ENCODE measurements at places on chromosomes 1 and 21.

GRCh38 chr21:8992731-8993174, 1528.6 kb upstream of the TPTE start:
- DNase-seq: no peak

DNA sequence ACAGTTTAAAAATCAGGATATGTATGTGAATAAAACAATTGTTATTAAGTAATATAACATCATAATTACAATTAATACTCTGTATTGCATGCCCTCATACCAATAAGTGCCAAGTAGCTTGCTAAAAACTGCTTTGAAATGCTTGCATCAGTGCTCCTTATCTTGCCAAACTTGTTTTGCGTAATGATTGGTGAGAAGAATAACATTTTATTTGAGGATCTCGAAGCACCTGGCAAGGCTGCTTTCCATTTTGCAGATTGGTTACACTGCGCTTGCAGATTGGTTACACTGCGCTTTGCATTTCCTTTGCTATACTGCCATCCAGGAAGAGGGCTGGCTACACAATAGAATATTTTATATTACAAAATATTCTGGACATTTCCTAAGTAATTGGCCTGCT, 1.7 kb upstream of the PBX1 start:
- no peak for DNase-seq

GRCh38 chr1:36238433-36238832, 14.2 kb downstream of the THRAP3 start:
- DNase-seq: no peak

DNA sequence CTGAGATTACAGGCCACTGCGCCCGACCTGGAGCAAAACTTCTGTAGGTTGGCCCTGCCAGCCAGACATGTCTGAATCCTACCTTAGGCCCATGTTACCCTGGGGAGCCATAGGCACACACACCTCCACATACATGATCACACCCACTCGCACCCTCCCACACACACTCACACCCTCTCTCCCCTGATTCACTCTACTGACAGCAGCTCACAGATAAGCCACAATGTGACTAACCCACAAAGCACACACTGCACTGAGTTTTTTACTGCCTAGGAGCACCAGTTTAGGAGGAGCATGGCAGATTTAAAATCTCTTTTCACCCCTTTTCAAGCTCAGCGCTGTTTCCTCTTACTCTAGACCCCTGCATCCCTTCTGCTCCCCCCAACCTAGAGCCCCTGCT, 41.7 kb downstream of the SLC30A1 start:
- DNase-seq: no peak

- DNase-seq: no peak
Observed at GRCh38 chr1:189185097-189185496, 1292.6 kb downstream of the BRINP3 start.

DNA sequence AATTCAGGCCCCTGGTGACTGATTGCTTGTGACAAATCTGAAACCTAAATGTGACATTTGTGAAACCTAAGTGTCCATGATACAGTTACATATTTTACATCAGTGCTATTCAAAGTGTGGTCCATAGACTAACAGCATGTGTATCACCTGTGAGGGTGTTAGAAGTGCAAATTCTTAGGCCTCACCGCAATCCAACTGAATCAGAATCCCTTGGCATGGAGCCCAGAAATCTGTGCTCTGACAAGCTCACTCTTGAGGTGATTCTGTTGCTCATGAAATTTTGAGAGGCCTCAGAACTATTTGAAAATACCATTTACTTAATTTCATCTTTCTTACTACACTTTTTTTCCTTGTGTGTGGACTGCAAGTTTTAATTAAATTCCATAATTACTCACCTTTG, 587.9 kb downstream of the ADGRL2 start:
- no peak for DNase-seq

GRCh38 chr1:28370239-28371009, 884 bp downstream of the PHACTR4 start:
- no peak for DNase-seq

- no peak for DNase-seq
Observed at GRCh38 chr1:110607536-110608230, 1.5 kb upstream of the KCNA2 start.

GRCh38 chr1:224517171-224517570, 82.6 kb upstream of the WDR26 start:
- no peak for DNase-seq

DNA sequence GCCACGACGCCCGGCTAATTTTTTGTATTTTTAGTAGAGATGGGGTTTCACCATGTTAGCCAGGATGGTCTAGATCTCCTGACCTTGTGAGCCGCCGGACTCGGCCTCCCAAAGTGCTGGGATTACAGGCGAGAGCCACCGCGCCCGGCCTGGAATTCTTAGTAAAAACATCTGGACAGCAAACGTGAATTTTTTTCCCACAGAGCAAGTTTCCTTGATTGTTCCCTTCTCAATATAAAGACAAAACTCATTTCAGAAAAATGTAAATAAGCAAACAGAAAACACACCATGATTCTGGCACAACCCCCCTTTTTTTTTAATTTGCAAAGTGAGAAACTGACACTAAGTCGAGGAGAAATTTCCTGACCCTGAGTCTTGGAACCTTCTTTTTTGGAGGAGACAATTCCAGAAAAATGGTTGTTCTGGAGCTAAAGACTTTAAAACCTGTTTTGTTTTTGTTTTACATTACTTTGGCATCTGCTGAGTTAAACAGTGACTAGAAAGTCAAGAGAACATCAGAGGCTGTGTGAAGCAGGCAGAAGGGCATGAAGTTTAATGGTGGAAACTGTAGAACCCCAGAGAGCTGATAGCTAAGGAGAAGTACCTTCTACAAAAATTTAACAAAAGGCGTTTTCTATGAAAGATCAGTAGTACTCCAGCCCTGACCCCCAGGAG, 10.3 kb upstream of the HMGCS2 start:
- no peak for DNase-seq

DNA sequence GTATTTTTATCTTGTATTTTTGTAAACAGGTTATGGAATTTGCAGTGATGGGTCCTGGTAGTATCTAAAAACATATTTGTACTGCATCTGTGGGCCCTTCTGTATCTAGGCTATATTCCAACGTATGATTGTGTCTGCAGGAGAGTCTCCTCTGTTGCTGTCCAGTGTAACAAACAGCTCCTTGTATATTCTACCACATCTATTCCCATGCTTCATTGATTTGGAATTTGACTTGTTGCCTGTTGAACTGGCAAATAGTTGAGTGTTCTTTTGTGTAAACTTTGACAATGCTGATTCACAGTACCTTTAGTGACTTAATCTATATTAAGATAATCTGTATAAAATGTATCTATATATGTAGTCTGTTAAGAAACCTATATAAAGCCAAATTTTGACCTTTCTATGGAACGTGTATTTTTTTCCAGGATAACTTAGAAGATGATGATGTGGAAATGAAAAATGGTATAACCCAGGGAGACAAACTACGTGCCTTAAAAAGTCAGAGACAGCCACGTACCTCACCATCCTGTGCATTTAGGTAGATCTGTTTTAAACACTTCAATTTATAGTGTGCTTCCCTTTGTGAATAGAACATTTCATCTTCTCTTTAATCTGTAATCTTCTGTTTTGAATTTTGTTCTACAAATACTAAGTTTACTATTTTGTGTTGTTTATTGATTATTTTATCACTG, 43.4 kb upstream of the GPR88 start:
- no peak for DNase-seq

DNA sequence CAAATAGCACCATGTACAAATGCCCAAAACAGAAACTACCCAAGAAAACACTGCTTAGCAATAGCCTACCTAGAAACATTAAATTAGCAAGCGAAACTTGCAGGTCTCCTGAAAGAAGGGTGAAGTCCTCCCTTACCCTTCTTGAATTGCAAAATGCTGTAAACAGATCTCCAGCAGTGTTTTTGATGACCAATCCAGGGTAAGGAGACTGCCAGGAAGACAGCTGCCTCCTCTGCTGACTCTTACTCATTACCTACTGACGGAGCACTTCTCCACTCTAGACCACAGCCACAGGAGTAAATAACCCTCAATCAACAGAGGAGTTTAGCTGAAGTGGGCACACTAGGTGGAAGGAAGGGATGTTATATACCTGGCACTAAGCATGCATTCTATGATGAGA, 32.2 kb upstream of the GADD45A start:
- DNase-seq: no peak

GRCh38 chr1:17451731-17452130, 12.3 kb upstream of the RCC2 start:
- no peak for DNase-seq

DNA sequence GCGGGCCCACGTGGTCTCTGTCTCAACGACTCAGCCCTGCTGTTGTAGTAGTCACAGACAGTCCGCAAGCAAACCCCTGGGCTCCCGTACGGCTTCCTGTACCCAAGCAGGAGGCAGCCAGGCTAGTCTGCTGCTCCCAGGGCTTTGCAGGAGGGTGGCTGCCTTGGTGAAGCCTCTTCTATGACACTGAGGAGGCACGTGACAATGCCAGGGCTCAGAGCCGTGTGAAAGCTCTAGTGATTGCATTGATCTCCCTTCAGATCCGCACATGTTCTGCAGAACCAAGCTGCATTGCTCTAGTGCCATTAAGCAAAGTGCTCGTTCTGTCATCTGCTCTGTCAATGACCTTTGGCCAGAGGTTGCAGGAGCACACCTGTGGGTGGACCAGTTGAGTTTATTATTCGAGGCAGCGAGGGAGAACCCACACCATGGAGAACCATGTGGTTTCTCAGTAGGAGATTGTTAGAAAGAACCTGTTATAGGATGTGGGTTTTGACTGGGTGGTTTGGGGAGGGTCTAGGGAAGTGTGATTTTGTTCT, 18.0 kb downstream of the UMODL1 start:
- no peak for DNase-seq

GRCh38 chr1:1122981-1123480, 7.1 kb upstream of the C1orf159 start:
- peak; percentile 40 for DNase-seq

DNA sequence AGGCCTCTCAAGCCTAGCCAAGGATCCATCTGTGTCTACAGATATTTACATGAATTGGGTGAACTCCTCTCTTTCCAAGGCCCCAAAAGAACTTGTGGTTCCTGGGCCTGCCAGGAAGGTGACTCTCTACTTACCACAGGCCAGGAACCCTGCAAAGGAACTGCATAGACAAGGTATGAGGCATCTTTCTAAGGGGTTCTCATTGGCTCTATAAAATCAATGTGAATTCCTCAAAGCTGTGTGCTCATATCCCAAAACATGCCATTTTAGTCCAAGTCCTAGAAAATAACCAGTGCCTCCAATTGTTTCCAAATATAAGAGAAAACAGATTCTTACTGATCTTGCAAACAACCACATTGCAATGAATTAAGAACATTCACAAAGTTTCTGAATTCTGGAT, 39.9 kb upstream of the RGL1 start:
- no peak for DNase-seq

- peak; percentile 58 for DNase-seq
Observed at GRCh38 chr1:26317612-26318337, at the start of gene CD52. Gene CD52, plus strand, starts transcription at chr1:26317958. Its CDS starts 60 bp downstream, at chr1:26318018.

DNA sequence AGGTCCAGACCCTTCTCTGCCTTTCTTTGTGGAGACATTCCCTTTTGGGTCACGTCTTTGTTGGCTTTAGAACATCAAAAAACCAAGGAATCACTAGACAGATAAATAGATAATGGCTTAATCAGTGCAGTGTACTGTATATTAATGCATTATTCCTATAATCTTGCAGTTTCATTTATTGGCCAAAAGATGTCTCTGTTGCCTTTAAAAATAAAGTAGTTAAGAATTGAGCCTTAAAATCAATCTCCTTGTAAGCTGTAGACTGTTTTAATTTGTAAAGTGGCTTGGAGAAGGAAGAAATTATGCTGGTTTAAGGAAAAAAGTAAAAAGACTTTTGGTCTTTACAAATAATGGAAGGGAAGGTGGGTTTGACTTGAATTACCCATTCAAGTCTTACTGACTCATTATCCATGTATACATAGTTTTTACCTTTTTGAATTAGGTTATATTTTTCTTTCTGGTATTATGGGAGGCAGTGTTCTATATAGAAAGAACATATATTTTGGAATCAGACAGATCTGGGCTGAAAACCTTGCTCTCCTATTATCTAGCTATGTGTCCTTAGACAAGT, 84.6 kb downstream of the VPS13D start:
- peak; percentile 12 for DNase-seq

DNA sequence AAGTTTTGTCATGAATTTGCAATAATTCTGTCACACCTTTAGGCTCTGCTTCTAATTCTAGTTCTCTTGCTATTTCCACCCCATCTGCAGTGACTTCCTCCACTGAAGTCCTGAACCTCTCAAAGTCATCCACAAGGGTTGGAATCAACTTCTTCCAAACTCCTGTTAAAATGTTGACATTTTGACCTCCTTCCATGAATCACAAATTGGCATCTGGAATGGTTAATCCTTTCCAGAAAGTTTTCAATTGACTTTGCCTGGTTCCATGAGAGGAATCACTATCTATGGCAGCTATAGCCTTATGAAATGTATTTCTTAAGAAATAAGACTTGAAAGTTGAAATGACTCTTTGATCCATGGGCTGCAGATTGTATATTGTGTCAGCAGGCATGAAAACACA, 19.7 kb upstream of the SFT2D2 start:
- no peak for DNase-seq

DNA sequence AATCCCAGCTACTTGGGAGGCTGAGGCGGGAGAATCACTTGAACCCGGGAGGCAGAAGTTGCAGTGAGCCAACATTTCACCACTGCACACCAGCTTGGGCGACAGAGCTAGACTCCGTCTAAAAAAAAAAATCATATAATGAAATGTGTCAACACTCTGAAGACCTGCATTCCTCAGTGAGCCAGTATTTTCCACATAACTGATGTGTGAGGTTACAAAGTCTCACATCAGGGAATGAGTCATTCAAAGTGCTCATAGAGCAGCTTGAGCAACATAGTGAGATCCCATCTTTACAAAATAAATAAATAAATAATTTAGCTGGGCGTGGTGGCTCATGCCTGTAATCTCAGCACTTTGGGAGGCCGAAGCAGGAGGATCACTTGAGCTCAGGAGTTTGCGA, 65.5 kb downstream of the CASZ1 start:
- DNase-seq: no peak

DNA sequence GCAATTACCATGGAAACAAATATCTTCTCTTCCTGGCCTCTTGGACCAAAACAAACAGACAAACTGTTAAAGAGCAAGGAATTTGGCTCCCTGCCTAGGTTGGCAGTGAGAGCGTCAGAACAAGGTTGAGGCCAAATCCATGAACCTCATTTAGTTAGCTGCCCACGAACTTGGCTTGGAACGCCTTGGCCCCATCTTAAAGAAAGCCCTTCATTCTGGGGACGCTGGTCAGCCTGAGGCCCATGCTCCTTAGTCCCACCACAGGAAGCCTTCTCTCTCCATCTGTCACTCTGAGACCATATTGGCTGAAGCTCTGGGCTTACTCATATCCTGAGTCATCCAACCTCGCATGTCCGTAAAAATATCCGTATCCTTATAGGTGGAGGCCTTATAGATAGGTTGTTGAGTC, 62.4 kb upstream of the DIRAS3 start:
- DNase-seq: no peak

DNA sequence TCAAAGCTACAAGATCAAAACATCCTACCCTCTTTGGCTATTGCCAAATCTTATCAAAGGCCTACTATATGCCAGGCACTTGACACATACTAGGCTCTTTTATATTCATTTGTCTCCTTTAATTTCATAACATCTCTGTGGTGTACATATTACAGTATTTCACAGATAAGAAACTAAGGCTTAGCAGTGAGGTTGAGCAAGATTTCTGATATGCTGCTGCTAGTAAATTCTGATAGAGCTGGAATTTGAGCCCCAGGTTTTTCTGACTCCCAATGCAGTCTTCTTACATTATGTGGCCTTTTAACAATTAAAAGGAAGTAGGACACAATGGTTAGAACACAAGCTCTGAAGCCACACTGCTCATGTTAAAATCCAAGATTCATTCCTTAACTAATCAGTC, 16.8 kb downstream of the CCDC185 start:
- DNase-seq: no peak

- DNase-seq: no peak
Observed at GRCh38 chr1:2601721-2602303, 15.2 kb downstream of the PRXL2B start.

All from GF-D8 (cell line).